Right lung (tissue), 10 donors: ENCODE measurements at places on chromosomes 2 and 18.

DNA sequence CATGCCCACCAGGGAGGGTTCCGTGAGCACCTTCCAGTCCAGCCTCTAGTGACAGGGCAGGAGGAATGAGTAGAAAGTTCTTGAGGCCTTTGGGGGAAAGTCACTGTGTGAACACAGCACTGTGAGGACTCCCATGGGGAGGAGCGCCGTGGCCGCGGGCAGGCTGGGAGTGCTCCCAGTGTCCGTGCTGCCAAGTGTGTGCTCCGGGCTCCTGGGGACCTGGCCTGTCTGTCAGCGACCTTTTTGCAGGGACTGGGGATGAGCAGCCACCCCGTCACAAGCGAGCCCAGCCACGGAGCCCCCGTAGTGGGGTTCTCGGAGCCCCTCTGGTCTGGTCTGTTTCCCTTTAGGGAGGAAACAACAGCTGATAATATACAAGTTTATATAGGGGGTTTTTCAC, 36.8 kb downstream of the PDIA6 start:
- DNase-seq = no peak

DNA sequence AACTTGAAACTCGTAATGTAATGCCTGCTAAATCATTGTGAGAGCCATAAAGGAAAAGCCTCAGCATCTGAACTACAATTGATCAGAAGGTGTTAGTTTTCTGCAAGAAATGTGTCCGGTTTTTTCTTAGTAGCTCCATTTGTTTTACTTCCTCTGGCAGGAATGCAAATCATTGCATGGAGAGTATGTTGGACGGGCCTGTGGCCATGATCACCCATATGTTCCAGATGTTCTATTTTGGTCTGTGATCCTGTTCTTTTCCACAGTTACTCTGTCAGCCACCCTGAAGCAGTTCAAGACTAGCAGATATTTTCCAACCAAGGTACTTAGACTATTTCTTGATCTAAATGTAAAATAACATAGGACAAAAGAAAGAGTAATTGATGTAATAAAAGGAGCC, 126.6 kb downstream of the DPP4 start:
- DNase-seq = no peak

- no peak for DNase-seq
Observed at GRCh38 chr2:127545796-127546195, 10.3 kb downstream of the MYO7B start.

- no peak for DNase-seq
Observed at GRCh38 chr2:238369591-238370040, 49.3 kb downstream of the TRAF3IP1 start.

DNA sequence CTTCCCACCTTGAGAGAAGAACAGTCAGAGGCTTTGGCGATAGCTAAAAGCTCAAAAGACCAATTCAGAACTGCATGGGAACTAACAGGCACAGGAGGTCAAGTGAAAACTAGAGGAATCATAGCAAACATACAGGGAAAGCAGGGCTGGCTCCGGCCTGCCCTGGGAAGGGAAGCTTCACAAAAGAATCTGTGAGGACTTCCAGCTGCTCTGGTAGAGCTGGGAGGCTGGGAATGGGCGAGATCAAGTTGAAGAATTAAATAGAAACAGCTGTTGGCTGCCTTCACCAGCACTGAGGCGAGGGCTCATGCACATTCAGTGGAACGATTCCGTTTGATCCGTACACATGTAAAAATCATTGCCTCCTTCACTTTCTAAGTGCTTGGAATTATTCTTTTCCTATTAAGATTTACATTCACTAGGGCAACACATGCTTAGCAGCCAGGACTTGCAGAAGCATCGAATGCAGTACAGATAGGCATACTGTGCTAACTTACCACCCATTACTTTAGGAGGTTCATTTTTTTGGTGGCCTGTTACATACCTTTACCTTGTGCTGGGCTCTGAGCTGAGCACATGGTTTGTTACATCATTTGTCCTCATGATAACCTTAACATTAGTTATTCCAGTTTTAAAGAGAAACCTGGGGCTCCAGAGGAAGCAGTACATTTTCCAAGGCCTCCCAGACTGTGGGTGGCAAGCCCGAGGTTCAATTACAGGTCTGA, 125.4 kb upstream of the RNF152 start:
- peak; percentile 86 for DNase-seq

DNA sequence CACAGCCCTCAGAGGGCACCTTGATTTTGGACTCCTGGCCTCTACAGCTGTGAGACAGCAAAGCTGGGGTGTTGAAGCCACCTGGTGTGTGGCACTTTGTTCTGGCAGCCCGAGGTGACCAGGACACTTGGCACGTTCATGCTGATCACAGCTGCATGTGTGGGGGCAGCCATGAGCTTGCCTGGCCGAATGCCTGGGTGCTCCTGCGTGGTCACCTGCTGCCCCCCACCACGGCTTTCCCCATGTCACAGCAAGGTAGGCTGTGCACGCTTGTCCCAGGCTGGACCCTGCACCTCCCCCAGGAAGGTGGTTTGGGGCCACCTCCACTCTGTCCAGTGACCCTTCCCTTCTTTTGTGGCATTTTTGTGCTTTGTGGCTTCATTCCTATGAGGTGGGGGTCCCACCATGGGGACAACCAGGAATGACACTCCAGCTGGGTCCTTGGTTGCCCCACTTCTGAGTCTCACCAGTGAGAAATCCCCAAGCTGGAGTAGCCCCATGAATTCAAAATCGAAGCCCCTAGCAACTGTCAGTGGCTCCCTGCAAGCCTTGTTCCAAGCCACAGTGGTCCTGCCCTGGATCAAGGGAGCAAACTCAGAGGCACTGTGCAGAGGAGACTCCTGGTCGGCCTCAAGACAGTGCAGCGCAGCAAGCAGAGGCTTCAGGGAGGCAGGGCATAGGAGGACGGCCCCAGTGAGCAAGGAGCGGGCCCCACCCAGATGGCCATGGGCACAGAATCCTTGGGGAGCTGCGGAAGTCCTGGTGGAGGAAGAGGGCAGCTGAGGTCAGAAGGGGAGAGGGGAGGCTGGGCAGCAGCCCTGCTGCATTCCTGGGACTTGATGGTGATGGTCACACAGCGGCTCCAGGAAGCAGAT, 121.4 kb upstream of the HS6ST1 start:
- no peak for DNase-seq

GRCh38 chr2:207231967-207232366, 66.2 kb upstream of the KLF7 start:
- no peak for DNase-seq

DNA sequence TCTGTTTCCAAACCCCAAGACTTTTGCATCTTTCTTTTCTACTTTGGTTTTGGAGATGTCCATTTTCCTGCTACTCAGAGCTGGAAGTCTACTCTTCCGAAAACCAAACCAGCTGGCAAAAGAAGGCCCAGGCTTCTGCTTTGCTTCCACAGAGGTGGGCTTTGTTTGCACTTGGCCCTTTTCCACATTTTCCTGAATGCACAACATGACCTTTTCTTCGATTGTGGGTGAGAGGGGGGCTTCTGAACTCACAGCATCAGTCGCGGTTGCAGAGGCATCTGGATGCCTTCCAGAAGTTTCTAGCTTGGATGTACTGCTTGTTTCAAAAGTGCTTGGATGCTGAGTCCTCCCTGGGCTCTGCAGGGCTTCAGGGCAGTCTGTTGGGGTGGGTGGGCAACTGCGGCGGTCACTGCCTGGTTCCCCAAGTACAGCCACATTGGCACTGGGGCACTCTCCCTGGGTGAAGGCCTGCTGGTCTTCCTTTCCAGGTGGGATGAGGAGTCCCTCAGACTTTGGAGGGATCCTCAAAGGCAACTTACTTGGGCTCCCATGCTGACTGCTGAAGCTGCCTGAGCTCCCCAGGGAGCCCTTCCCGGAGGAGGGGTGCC, 112.3 kb upstream of the LYPD1 start:
- no peak for DNase-seq

DNA sequence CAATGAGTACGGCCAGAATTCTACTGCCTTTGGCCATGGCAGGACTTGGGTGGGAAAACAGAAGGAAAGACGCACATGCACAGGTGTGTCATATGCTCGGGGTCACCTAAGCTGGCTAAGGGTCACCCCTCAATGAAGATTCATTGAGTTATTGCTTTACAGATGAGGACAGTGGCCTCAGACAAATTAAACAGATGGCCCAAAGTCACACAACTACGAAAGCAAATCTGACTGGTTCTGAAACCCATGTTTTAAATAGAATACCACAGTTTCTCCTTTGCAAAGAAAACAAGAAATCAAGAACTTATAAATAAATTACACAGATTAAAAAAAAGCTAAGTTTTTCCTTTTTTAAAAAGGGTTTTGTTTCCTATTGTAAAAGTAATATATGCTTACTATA, 70.5 kb downstream of the ID2 start:
- DNase-seq = no peak

GRCh38 chr18:1968801-1969498, 602.4 kb downstream of the METTL4 start:
- DNase-seq = no peak

GRCh38 chr18:62258616-62259015, 66.5 kb upstream of the TNFRSF11A start:
- no peak for DNase-seq

- no peak for DNase-seq
Observed at GRCh38 chr2:194116861-194117260, 1540.2 kb upstream of the SLC39A10 start.

DNA sequence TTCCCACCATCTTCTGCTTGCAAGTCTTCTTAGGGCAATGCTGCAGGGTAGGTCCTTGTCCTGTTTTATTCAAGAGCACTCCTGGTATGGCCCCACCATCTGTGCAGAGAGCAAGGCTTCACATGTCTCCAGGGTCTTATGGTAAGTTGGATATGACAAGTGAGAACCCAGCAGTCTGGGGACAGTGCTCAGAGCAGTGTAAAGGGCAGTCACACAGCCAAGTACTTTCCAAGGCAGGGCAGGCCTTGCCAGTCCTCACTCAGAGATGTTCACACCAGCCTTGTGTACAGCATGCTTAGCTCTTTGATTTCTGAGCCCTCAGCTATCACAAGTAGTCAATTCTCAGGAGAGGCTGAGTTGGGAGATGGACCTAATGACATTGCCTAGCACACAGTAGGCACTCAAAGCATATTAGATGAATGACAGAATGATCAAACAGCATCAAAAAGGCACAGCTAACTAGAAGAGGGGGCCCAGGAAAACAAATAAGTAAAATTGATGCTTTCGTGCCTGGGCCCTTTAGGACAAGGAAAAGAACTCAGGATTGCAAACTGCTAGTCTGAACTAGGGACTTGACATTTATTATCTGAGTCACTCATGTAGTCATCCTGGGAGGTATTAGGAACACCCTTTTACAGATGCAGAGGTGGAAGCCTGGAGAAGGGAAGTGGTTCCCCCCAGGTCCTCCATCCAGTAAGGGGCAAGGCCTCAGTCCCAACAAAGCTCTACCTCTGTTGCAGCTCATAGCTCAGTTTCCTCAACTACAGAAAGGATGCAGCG, 86.7 kb upstream of the CTAGE1 start:
- no peak for DNase-seq

DNA sequence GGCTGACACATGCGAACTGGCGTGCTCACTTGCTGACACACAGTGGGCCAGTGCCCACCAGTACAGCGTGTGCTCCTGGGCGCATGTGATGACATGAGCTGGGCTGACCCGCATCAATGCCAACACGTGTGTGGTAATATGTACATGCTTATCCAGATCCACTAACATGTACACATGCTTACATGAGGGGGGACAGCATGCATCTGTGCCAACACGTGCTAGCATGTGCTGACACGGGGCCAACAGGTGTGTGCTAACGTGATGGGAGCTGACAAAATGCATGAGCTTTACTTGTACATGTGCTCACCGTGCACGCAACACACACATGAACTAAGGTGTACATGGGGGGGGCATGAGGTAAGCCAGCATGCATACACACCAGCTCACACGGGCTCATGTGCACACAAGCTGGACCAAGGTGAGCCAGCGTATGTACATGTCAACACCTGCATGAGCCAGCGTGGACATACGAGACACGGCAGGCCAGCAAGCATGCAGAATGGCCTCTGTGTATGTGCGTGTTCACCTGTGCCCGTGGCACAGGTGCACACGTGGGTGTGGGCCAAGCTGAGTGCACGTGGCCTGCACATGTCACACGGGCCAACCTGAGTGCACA, 28.5 kb downstream of the GPC1 start:
- DNase-seq = no peak
